ENCODE measurements at places on chromosomes 3 and 15.

- DNase-seq = no peak
Observed at GRCh38 chr3:138051947-138052802, 42.2 kb downstream of the CLDN18 start.

DNA sequence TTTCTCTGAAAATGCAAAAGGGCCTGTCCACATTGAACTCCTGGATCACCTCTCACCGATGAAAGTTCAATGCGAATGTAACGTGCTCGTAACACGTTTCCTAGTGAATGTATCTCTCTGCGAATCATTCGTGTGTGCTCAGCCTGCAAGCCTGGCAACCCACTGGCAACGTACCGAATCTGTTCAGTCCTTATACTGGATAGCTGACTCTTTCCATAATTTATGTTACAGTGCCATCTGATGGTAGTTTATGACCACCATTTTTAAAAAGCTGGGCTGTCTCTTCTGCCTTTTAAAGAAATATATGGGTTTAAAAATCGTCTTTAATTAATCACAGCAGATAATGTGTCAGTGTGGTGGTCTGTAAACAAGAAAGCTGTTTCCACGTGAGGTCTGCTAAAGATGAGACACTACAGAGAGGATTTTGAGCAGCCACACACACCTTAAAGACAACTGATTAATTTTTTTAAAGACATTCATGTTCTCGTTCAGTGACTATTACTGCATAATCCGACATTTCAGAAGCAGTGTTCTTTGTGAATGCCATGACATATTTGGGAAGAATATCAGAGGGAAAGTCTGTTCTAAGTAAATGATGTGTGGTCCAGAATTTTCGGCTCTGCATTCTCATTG is 69.4 kb upstream of the FOXP1 start:
- no peak for DNase-seq

DNA sequence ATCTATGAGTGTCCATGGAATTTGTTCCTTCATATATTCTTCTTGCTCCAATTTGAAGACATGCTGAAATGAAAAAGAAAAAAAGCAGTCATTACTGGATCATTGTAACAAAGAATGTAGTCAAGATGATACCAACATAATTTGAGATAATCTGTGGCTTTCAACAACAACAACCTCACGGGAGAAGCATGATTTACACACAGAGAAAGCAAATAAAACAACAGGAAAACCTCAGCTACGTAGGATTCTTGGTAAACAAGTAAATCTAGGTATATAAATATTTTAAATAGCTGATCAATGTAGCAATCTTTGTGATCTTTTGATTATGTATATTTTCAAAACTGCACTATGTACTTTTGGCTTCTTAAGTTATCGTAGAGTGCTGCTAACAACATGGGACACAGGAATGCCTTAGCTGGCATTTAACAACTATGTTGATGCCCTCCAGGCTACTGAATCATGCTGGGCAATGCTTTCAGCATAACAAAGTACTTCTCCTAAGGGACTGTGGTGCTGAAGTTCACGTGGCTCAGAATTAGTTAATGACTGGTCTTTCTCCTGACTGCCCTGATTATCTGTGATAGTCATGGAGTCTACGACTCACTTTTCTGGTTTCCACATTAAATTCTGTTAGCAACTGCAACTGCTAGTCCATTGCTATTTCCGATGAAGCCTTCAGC is 96.5 kb upstream of the MYO5C start:
- DNase-seq = no peak

- no peak for DNase-seq
Observed at GRCh38 chr3:12705981-12706380, 42.1 kb upstream of the RAF1 start.

GRCh38 chr3:41208507-41209220 is 9.4 kb downstream of the CTNNB1 start:
- no peak for DNase-seq

DNA sequence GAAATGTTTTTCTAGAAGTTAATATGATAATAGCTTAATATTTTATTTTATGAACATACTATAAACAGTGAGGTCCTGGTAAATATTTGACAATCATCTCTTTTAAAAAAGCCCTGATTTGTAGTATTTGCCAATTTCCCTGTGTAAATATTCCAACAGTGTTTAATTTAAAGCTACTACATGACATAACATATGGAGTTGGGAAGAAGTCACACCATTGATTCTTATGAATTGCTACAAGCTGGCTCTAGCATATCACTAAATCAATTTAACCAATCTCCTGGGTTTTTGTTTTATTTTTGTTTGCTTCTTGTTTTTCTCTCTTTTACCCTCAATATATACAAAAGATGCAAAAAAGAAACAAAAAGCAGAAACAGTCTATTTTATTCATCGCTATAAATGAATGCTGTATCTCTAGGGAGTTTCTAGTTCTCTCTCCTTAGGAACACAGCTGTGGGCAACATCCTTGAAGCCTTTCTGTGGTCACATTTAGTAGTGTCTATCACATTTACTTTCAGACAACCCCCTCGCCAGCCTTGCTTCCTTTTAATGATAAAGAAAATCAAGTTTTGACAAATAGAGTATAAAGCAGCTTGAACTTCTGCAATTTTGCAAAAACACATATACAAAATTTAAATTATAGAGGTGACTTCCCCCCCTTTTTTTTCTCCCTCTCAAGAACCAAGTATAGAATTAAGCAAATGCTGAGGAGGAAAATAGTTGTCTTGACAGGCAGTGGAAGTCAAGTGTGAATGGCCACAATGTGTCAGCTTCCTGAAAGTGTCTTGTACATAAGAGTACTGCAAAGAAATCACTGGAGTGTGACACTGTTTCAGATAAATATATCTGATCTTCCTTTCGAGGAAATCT is 21.4 kb downstream of the CCR1 start:
- no peak for DNase-seq

DNA sequence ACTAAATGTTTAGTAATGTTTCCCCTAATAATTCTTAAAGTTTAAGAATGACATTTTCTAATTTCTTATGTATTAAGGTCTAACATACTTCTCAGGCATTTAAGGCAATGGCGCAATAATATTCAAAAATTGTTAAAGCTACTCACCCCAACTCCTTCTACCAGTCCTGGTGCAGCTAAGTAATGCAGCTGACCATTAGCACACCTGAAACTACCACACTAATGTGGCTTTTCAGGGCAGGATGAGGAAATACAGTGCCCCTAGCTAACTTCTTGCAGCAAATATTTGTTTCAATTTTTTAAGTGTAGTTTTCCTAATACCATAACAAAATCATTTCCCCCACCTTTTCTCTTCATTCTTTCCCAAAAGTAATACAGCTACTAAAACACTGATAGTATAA is 827.7 kb downstream of the FHIT start:
- DNase-seq = no peak

DNA sequence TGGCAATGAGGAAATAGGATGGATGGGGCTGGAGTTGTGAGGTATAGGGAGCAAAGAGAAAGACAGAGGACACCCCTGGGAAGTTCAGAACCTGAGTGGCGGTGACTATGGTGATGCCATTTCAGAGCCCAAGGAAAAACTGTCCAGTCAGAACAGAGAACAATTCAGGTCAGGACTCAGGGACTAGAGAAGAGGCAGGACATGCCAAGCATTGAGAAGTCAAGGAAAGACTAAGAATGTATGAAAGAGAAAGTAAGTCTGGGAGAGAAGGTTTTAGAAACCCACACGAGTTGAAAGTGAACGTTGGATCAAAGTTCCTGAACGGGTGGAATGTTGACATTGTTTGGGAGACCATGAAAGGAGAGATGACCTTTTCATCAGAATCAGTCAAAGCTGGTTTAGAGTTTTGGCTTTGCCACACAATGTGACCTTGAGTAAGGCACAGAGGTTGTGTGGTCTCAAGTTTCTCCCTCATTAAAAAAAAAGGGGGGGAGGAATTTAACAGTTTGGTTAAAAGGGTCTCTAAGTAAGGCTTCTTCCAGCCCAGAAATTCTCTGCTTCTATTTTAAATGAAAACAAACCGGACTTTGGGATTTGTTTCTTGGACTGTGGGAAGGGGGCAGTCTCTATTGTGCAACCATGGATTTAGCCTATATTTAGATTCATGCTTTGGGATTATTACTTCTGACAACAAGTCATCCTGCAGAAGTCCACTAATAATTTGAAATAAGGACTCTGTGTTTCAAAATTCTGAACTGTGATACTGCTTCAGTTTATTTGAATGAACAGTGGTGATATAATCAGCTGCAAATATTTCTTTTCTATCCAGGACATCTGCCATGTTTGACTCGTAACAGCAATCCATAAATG is 315.9 kb upstream of the TBL1XR1 start:
- DNase-seq = no peak

- DNase-seq = no peak
Observed at GRCh38 chr3:106058475-106058874, 189.7 kb upstream of the CBLB start.

- no peak for DNase-seq
Observed at GRCh38 chr3:27596334-27596841, 112.2 kb upstream of the SLC4A7 start.

GRCh38 chr15:77504306-77504705 is 83.6 kb downstream of the HMG20A start:
- no peak for DNase-seq

- no peak for DNase-seq
Observed at GRCh38 chr3:37946531-37946889, 44.1 kb upstream of the VILL start.

GRCh38 chr15:90037511-90037860 is 36.4 kb downstream of the ZNF710 start:
- no peak for DNase-seq

DNA sequence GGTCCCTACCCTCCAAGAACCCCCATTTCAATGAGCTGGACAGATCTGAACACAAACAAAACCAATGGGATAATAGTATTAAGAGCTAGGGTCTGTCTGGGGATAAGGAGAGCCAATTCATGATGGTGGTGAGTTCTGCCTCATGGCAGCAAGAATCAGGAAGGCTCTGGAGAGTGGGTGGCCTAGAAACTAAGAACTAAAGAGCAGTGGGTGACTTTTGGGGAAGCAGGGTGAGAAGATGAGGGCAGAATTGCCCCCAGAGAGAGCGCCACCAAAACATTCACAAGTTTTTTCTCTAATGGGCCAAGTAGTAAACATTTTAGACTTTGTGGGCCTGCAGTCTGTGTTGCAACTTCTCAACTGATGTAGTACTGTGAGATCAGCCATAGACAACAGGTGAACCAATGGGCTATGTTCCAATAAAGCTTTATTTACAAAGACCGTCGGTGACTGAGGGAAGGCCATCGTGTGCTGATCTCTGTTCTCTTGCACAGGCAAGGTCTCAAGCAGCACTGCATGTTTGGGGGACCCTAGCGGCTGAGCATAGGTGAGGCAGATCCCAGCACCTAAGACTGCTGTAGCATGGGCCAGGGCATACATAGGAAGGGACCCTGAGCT is 225.5 kb upstream of the ST8SIA2 start:
- no peak for DNase-seq

DNA sequence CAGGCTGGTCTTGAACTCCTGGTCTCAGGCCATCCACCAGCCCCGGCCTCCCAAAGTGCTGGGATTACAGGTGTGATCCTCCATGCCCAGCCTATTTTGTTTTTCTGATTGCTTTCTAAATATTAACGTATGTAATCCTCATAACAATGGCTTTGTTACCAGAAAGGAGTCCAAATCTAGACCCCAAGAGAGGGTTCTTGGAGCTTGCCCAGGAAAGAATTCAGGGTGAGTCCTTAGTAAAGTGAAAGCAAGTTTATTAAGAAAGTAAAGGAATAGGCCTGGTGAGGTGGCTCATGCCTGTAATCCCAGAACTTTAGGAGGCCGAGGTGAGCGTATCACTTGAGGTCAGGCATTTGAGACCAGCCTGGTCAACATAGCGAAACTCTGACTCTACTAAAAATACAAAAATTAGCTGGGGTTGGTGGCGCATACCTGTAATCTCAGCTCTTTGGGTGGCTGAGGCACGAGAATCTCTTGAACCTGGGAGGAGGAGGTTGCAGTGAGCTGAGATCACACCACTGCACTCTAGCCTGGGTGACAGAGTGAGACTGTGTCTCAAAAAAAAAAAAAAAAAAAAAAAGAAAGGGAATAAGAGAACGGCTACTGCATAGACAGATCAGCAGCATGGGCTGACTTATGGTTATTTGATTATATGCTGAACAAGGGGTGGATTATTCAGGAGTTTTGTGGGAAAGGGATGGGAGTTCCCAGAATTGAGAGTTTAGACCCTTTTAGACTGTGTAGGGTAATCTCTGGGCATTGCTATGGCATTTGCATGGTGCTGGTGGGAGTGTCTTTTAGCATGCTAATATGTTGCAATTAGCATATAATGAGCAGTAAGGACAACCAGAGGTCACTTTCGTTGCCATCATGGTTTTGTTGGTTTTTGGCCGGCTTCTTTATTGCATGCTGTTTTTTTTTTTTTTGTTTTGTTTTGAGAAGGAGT is 36.1 kb downstream of the TYRO3 start:
- no peak for DNase-seq

- no peak for DNase-seq
Observed at GRCh38 chr15:57611938-57612337, 20.2 kb downstream of the MYZAP start.

DNA sequence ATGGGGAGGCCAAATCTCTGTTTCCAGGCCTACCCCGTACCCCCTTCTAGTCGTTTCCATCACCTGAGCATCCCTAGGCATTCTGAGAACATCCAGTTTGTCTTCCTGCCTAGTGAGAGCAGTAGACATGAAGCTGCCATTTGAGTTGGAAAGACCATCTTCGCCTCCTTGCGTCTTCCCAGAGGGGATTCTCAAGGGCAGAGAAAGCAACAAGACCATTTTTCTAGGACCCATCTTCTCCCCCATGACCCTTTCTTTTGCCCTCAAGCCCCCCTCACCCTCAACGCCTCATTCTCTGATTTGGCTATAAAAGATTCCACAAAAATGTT is 148.7 kb upstream of the BHLHE40 start:
- no peak for DNase-seq

- DNase-seq = no peak
Observed at GRCh38 chr3:55630280-55630920, 143.3 kb upstream of the WNT5A start.

DNA sequence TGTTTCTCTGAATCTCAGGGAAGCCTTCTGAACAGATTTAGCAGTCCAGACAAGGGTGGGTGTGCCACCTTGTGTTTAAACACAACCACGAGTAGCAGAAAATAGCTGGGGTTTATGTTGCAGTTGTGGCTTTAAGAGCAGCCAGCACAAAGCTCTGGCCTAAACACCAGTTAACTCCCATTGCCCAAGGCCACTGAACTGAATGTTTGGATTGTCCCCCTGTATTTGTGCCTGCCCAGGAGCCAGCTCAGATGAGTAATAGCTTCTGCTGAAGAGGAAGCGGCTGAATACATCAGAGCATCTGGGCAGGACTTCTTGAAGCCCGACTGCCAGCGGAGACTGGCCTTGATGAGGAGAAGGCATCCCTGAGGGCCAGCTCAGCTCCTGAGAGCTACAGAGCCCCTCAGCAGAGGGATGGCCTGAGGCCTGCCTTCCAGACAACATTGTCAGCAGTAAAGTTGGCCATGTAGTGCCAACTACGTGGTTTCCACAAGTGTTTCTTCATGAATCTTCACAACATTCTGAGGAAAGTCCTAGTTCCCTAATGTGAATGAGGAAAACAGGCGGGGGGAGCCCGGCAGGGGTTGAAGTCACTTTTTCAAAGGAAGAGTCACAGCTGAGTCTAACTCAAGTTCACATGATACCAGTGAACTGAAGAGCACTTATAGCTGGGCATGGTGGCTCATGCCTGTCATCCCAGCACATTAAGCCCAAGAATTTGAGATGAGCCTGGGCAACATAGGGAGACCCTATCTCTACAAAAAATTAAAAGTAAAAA is 65.8 kb upstream of the ZBTB38 start:
- no peak for DNase-seq

Measured in activated CD4-positive, CD25-positive, alpha-beta regulatory T cell treated with anti-CD3 and anti-CD28 coated beads, Interleukin-2, amount 50 U/mL, for 16 hours (primary cell).